T-helper 2 cell (primary cell): ENCODE measurements at places on chromosomes 12 and 14.

DNA sequence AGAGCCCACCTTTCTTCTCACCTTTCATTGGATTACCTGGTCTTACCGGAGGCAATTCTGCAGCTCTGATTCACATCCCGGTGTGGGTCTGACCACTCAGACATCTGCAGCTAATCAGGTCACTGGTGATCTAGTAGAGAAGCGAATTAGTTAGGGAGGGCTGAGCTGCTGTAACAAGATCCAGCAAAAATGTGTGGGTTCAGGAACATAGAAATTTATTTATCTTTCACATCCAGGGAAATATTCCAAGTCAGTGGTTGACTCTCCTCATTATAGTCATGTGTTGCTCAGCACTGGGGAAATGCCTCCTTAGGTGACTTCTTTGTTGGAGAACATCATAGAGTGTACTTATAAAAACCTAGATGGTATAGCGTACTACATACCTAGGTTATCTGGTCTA is 218.7 kb upstream of the PELI2 start:
- no peak for DNase-seq

DNA sequence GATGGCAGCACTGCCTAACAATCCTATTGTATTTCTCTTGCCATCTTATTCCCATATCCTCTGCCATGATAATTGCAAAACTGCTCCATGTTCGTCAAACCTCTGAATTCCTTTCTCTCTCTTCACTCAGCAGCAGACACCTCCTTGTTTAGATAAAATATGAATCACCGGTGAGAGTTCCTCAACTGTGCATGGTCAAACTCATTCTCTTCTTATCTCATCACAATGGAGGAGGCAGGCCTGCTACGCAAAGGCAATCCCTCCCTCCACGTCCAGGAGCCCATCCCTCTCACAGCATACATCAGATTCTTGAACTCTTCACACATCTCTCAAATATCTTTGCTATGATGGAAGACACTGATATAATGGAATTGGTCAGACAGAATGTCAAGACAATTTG is 90.1 kb upstream of the DAAM1 start:
- no peak for DNase-seq

DNA sequence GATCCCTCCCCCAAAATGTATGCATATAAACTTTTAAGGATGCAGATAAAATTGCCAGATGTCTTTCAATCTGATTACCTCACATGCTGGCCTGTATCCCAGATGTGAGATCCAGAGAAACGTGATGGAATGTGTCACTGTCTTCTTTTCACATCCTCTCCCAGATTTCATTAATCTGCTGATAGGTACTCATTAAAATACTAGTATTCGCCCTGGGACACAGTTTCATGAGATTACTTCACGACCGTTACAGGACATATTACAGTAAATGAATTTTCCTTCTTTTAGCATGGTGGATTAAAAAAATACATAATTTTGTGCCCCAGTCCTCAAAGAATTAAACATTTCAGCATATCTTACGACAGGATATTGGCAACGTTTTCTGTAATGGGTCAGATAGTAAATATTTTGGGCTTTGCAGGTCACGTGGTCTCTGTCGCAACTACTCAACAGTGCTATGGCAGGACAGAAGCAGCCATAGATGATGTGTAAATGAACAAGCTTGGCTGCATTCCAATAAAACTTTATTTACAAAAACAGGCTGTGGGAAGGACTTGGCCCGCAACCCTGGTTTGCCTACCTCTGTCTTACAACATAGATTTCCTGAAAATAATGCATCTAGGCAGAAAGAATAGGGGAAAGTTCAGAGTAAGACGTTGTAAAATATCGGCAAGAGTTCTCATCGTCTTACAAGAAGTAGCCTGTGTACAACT is 156.0 kb upstream of the DIO3 start:
- DNase-seq, result no peak

DNA sequence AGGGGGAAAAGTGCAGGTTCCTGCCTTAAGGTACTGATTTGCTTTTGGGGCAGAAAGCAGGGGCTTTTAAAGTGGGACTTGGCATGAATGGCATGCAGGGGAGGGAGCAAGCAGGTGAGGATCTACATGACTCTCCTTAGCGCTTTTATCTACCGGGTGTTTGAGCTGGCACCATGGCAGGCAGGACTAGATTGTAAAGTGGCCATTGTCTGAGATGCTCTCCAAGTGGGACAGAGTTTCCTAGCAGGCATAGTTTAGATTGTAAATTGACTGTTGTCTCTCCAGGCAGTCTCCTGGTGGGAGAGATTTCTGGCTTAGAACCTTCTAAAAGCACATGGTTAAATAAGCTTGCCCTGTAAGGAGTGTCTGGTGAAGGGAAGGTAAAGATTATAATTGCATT is 5.3 kb upstream of the DICER1 start:
- no peak for DNase-seq

DNA sequence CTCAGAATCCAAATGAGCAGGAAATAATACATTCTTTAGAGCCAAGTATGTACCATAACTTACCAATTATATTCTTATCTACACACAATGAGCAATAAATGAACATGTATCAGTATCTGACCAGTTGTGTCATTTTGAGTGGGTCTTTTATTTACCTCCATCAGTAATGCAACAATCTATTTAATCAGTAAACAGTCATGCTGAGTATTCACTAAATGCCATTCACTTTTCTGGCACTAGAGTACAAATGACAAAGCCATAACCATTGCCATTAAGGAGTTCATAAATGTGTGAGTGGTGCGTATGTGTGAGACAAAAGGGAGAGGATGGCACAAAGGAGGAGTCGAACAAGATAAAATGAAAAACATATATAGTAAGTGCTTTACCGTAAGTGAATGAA is 1.5 kb upstream of the STRAP start:
- DNase-seq, result no peak

- no peak for DNase-seq
Observed at GRCh38 chr12:27814851-27815591, 35.0 kb upstream of the MANSC4 start.

DNA sequence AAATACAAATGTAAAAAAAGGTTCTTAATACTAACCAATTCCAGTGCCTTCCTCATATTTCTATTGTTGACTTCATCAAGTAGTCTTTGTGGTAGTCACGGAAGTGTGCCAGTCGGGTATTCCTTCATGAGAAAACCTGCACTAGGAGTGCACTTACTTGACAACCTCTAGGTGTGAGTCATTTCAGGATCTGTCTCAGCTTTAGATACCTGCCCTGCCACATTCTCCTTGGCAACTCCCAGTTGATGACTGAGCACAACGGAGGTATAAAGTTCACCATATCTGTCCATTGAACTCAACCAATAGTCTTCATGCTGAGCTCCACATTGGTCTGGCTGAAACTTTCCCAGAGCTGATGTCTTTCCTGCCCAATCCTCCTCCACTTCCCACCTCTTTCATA is 215.7 kb downstream of the SYT10 start:
- DNase-seq, result no peak

- DNase-seq, result no peak
Observed at GRCh38 chr12:76270657-76271358, 77.4 kb downstream of the BBS10 start.

- no peak for DNase-seq
Observed at GRCh38 chr12:131226345-131227265, 272.9 kb downstream of the ADGRD1 start.

- no peak for DNase-seq
Observed at GRCh38 chr12:108666401-108666881, 32.7 kb upstream of the SELPLG start.

DNA sequence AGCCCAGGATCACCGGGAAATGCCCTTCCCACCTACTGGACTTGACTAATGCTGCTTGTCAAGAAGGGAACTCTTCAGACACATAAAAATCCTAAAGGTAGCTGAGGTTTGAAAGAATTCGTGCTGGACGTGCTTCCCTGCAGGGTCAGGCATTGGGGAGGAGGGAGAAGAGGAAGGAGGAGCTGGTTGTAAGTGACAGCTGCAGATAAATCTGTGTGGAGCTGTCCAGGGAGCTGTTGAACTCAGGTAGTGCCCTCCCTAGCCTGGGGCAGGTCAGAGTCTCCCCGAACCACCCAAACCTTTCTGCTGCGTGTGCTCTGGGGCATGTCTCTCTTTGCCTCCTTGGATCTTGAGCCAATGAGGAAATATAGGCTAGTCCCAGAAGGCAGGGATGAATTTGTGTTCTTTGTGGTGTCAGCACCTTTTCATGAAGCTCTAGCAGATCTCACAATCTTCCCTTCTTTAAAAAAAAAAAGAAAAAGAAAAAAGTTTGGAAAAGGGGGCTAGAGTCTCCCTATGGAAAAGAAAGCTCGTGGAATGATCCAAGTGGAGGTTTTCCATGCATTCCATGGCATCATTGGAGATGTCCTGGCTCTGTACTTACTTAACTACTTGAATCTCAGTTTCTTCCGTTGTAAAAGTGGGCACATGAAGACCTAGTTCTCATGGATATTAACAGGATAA is 23.6 kb upstream of the FOS start:
- no peak for DNase-seq

DNA sequence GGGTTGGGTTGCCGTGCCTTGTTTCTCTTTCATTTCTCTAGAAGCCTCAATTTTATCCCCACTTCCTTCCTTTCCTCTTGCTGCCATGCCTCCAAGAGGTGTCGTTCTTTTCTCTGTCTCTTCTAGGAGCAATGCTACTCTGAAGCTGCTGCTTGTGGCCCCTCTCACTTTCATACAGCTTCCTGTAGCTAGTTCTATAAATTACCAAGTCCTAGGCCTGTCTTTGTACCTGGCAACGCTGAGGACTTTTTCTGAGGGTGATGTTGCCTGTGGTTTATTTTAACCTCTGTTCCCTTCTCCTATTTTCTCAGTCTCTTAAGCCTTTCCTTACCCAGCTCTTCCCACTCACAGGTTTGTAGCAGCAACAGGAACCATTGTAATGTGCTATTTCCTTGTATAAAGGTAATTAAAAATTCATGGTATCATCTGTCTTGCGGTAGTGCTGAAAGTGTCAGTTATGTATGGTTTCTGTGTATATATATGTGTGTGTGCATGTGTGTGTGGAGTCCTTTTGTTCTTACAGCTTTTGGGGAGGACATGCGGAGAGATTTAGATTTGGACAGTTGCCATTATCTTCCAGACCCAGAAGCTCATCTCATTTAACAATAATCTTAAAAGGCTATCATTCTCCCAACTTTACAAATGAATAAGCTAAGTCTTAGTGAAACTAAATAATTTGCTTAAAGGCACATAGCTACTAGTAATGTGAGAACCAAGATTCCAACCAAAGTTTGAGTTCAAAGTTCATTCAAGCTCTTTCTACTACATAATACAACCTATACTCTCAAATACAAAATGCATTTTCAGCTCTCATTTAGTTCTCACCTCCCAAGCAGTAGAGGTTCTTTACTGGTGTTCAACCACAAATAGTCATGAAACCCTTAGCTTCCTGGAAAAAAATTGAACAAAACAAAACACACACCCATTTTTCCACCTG is 43.8 kb downstream of the DDHD1 start:
- peak; percentile 27 for DNase-seq

DNA sequence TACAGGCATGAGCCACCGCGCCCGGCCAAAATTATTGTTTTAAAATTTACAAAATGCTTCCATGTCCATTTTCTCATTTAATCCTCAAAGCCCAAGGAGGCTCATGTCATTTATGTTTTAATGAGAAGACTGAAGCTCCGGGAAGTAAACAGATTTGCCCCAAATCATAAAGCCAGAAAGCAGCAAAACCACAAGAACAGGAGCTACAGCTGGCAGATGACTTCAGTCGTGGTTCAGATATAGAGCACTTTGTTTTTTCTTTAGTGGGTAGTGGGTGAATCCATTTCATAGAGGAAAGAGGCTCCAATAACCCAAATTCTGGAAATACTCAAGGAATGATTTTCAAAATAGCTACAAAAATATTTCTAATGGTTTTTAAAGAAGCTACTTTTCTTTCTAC is 45.4 kb upstream of the VPS33A start:
- no peak for DNase-seq

GRCh38 chr14:96148631-96149030 is 56.0 kb upstream of the BDKRB2 start:
- DNase-seq, result no peak

GRCh38 chr12:82327861-82328260 is 30.3 kb downstream of the CCDC59 start:
- DNase-seq, result no peak

GRCh38 chr14:96806836-96807235 is 9.7 kb downstream of the VRK1 start:
- DNase-seq, result no peak
